ENCODE measurements at places on chromosomes 7 and 10.

DNA sequence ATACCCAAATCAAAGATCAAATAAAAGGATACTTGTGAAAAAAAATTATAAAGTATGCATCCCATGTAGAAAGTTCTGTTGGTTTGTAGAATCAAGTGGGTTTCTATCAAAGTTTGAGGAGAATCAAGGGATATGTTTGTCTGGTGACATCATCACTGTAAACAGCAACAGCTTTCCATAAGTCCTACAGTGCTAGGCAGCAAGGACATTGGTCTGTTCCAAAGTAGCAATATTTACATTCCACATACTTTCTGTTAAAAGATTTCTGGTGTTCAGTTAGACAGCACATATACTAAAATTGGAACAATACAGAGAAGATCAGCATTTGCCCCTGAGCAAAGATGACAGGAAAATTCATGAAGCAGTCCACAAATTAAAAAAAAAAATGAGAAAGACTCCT is 683.9 kb downstream of the XPNPEP1 start:
- no peak for DNase-seq

GRCh38 chr10:72846238-72846637 is 47.3 kb upstream of the OIT3 start:
- DNase-seq = no peak

DNA sequence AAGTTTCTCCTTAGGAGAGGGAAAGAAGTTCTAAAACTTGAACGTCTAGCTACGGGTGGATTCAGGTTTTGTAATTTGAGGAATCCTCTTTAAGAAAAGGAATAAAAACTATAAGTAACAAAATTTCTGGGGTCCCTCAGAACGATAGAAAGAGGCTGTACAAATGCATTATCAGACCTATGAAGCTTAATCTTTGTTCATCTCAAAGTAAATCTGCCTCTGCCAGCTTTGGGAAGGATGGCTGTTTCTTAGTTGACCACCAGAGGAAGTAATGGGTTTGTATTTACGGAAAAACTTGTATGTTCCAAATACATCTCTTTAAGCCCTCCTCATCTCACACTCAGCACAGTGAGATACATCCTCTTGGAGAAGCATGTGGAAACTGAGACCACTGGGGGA is 864 bp downstream of the PSTK start:
- DNase-seq = peak; percentile 15

DNA sequence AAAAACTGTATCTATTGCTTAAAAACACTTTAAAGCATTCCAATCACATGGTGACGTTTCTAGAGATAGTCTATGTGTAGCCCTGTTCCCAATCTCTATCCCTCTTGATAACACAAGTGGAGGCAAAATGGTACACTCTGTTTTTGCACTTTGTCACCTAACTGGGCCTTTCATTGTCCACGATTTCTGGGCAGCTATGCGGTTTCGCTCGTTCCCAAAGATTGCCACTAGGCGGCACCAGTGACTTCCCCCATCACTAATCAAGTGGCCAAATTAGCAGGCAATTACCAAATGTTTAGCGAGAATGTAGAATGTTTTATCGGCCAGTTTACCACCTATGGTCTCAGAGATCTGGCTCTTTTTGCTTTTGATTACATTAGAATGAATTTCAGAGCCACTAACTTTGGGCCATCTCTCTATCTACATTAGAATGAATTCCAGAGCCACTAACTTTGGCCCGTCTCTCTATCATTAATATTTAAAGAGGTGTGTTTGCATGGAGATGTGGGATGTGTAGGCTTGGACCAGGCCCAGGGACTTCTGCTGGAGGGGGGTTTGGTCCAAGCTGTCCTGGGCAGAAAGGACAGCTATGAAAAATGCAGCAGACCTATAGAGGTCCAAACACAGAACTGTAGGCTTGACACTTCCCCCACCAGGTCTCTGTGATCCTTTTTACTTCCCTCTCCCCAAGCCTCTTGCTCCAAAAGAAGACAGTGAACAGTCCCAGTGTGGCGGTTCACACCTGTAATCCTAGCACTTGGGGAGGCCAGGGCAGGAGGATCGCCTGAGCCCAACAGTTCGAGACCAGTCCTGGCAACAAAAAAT is 90.1 kb downstream of the EPC1 start:
- DNase-seq = peak; percentile 79

DNA sequence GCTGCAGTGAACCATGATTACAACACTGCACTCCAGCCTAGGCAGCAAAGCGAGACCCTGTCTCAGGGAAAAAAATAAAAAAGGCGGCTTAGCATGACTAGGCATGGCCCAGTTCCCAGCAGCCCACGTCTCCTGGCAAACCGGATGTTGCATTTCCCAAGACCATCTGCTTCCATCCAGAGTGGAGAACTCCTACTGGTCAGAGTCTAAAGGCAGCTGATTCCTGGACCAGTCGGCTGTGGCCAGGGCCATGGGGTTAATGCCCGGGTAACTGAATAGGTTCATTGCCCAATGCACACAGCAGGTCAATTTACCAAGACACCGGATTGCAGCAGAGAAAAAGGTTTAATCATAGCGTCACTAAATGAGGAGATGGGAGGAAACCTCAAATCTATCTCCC is 133.1 kb downstream of the MYL10 start:
- no peak for DNase-seq

DNA sequence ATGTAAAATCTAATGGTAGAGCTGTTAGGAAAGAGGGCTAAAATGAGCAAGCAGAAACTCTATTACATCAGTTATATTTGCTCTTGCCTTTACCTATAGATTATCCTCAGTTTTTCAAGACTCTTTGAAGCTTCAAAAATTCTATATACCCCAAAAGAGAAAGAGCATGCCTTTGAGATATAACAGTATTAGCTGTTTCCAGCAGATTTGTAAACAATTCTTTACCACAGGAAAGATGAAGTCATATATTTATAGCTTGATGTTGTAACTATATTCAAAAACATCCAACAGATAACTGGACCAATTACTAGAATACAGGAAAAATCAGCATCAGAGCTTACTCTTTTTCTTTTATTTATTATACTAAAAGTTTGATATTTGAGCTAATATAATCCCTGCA is 416.2 kb upstream of the TPK1 start:
- no peak for DNase-seq

DNA sequence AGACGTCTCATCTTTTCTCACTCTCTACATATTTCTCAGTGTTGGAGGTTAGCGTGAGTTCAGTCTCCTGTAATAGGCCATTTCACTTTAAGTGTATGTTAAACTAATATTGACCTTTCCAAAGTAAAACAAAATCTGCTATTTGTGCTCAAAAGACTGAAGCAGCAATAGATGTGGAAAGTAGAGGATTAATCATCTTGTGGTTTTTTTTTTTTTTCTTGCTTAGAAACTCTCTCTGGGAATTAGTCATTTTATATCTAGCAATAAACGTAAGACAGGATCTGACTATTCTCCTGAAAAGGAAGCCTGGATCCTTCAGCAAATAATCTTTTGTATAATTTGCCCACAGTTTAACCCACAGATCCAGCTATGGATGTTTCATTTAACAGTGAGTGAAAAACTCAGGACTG is 81.7 kb downstream of the NRP1 start:
- no peak for DNase-seq

- no peak for DNase-seq
Observed at GRCh38 chr10:31961277-31962074, 32.8 kb upstream of the ARHGAP12 start.

DNA sequence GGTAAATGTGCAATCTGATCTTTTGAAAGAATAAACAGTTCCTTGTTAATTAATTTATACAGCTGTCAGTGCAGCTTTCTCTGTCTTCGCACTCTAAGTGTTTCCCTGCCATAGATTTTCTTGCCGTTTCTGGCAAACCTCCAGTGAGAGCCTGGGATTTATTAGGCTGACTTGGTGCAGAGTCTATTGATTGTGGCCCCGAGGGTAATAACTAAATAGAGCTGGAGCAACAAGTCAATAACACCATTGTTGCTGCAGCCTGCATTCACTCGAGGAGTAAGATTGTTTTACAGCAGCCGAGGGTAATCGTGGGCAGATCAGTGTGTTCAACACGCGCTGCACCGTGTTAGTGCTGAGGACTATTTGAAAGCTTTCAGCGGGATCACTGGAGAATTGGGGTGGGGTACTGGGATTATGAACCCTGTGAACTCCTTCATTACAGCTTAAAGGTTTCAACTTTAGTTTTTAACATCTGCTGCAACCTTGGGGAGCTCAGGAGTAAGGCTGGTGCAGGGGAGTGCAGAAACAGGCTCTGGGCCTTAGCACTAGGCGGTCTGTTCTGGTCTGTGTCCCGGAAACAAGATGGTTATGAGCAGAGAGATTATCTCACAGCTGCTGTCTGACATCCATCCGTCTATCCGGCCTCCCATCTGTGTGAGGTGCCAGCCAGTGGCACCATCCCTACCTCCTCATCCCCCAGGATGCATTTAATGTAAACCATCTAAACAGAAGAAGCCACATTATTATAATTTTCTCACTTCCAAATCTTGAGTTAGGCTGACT is 174.0 kb upstream of the TCF7L2 start:
- no peak for DNase-seq

DNA sequence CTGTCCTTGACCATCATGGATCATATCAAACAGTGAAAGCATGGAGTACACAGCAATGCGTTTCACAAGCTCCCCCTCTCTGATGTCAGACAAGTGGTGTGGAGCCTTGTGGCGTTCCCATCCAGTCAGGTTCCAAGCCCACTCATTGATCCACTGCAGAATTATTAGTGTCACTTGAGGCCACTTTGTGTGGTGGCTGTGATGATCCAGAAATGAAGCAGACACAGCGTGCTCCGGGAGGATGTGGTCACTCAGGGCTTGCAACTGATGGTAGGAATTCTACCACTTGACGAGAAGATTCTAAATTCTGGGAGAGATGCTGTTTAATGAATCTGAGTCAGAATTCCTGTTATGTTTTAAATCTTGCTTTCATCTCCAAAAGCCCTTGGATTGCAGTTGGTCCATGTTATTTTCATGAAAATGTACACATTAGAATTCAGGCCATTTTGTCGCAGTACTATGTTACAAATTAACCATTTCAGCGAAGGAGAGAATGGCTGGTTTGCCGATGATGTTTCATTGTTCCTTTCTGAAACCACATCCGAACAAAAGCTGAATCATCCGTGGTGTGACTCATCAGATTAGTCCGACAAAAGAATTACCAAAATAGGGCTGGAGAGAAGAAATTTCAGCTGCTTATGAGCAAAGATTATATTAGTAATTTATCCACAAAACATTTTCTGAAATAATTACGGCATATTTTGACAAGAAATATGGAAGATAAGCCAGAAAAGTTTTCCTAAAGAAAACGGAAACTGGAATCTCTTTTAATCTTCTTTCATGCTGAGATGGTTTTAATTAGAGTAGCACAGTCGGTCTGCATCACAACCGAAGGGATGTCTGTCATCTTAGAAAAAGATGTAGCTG is 48.1 kb downstream of the INSYN2A start:
- DNase-seq = no peak

- no peak for DNase-seq
Observed at GRCh38 chr10:521261-522250, 167.9 kb downstream of the DIP2C start.

GRCh38 chr7:123987445-123987844 is 45.4 kb downstream of the TMEM229A start:
- DNase-seq = no peak

- no peak for DNase-seq
Observed at GRCh38 chr10:86941991-86942421, 15.4 kb downstream of the MMRN2 start.
